Esophagus mucosa (tissue), 1 donor: ENCODE measurements at places on chromosomes 5 and 9.
A peak's percentile ranks its signal among the peaks of the same experiment; 100 is the strongest.

GRCh38 chr5:17019324-17019723 lies 83.2 kb upstream of the MYO10 start:
- ATAC-seq, result no peak

DNA sequence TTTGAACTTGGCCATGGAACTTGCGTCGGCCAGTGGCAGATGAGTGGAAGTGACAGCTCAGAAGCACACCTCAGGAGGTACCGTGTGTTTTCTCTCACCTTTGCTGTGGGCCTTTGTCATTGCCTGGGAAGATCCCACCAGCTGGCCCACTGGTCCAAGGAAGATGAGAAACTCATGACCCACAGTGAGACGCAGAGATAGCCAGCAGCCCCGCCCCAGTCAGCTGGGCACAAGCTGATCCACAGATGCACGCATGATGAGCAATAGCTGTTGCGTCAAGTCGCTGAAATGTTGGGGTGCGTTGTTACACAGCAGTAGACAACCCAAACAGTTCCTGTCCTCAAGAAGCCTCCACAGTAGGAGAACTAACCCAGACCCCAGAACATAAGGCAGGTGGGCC lies 30.8 kb upstream of the UNC5A start:
- no peak for ATAC-seq

DNA sequence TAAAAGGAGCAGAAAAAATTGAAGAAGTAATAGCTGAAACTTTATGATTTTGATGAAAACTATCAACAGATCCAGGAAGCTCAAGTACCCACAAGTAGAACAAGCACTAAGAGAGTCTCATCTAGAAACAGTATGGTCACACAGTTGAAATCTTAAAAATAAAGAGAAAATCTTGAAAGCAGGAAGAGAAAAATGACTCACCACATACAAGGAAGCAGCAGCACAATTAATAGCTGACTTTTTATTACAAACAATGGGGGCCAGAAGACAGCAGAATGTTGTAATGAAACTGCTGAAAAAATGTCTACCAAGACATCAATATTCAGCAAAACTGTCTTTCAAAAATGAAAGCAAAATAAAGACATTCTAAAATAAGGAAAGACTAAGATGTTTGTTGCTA lies 1108.3 kb upstream of the DMAC1 start:
- no peak for ATAC-seq

DNA sequence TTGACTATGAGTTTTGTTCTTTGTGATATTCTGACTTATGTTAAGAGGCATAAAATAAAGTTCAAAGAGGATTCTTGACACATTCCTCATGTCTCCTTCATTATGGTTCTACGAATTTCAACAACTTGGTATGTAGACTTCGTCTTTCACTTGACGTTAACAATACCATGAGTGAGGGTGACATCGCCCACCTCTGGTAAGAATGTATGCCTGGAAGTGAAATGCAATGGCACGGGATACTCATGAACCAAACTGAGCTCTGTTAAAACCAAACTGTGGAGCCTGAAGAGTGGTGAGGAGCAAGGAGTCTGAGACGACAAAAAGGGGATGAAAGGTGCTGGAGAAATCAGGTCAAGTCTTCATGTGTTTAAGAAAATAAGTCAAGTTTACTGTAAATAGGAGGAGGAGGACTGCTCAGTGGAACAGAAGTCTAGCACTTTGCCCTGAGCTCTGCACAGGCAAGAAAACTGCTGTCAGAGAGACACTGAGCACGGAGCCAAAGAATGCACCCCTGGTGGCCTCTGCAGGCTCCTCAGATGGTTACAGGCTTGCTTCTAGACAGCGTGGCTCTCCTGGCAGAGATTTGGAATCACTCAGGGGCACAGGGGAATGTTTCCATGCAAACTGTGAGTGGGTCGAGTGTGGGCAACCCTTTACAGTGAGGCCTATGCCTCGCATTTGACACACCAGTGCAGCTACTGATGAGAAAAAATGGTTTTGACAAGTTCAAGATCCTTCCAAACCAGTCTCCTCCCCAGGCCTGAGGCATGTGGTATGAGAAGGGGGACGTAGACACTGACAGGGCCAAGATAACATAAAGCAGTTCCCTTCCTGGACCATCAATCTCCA lies 470.1 kb downstream of the IRX1 start:
- no peak for ATAC-seq

- ATAC-seq, result no peak
These were observed 52.1 kb downstream of the PPARGC1B start for GRCh38 chr5:149782018-149782894.

GRCh38 chr5:7010591-7010990 lies 297.4 kb downstream of the TENT4A start:
- no peak for ATAC-seq

DNA sequence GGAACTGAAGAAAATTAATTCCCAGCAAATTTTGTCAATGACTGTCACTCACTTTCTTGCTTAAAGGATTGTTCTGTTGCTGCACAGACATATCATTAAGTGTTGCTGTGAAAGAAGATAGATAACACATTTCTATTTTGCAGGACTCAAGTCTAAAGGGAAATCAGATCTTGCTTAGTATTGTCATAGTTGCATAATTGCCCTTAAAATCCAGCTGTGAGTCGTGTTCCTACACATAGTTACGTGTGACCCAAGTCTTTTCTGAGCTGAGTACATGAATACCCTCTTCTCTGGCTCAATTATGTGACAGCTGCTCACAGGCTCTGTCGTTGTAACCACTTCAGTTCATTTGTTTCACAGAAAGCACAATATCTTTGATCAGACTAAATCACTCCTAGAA lies 390.8 kb downstream of the DTWD2 start:
- no peak for ATAC-seq

- no peak for ATAC-seq
These were observed 63.9 kb downstream of the TTC39B start for GRCh38 chr9:15243081-15243480.

DNA sequence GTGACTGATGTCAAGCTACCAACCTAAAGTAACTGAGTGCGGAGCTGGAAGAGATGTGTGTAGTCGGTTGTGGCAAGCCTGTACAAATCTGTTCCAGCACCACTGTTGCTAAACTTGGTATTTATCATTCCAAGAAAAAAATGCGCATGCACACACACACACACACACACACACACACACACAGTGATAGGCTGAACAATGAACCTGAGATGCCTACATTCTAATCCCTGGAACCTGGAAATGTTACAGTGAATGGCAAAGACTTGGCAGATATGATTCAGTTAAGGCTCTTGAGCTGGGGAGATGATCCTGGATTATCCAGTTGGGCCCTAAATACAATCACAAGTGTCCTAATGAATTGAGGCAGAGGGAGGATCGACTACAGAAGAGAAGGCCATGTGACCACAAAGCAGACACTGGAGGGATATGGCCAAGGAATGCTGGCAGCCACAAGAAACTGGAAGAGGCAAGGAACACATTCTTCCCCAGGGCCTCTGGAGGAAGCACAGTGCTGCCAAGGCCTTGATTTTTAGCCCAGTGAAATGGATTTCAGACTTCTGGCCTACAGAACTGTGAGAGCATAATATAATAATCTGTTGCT lies 49.7 kb upstream of the LHFPL2 start:
- ATAC-seq, result peak; percentile 68

DNA sequence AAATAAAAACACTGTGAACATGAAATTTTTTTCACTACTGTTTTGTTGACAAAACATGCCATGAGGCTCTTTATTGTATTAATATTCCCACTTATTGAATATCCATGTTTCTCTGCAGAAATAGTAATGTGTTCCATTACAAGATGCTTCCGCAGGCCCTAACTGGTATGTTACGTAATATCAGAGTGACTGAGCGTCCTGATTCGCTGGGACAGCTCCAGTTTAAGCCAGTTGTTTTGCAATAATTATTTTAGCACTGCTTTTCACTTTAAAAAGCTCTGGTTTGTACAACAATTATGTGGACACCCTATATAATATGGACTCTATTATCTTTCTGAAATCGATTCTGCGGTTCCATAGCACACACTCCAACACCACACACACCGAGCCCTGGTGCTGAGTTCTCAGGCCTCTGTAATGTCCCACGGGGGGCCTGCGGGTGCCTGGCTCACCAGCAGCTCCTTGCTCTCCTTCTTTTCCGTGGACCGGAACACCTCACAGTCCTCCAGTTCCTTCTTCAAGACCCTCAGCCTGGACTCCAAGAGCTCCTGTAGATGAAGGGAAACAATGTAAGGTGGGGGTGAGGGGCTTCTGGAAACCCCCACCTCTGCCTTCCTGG lies 1.8 kb downstream of the TRIM7 start:
- ATAC-seq, result no peak

DNA sequence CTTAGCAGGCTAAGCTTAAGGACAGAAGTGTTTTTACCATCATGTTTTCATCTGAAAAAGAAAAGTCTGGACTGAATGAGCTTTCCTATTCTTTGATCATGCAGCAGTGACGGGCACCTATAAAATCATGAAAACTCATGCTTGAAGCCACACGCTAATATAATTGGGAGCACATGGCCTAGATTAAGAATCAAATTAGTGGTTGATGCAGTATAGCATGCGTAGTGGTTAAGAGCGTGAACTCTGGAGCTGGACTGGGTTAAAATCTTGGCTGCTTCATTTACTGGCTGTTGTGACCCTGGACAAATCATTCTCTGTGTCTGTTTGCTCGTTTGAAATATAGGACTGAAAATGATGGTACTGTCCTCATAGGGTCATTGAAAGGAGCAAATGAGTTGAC lies 49.9 kb upstream of the IL13 start:
- no peak for ATAC-seq

GRCh38 chr5:176812269-176813259 lies 2.2 kb downstream of the UNC5A start:
- ATAC-seq, result no peak

DNA sequence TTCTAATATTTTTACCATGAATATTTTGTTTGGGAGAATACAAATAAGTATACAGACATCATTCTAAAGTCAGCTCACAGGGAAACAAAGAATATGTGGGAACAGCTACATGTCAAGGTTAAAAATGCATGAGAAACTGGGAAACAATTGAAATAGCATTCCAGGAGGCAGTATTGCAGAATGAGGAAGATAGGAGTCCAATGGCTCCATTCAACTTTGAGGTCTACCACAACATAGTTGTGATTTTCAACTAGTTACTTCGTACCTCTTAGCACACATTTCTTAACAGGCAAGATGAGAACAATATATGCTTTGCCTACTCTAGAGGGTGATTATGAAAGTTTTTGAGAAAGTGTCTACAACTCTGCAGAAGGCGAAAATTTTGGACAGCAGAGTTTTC lies 35.2 kb upstream of the CAST start:
- ATAC-seq, result no peak

DNA sequence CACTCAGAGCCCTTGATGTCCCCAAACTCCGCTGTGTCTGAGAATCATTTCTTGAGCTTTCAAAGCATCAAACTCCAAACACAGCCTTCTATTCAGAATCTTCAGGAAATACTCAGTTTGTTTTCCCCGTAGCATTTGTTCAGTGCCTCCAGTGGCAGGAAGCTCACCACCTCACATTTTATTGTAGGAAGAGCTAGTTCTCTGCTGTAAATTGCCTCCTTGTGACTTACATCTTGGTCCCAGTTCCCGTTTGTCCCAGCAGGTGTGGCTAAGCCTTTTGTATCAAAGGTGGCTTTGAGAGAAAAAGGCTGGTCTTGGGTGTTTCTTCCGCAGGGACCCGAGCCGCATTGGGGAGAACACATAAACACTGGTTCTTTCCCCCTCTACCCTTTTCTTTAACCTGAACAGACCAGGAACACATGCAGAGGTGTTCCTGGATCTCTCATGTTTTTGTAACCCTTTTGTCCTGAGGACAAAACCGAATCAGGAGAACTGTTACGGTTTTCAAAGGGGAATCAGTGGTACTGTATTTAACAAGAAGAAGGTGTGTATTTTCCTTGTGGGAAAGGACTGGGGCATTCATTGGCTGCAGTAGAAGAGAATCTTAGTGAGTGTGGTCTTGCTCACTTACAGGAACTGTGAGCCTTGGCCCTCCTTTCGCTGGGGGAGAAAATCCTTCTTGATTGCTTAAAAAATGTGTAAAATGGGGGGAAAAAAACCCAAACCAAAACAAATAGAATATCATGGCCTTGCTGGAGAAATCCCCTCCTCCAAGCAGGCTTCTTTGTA lies 1.9 kb downstream of the OSMR start:
- ATAC-seq, result no peak

DNA sequence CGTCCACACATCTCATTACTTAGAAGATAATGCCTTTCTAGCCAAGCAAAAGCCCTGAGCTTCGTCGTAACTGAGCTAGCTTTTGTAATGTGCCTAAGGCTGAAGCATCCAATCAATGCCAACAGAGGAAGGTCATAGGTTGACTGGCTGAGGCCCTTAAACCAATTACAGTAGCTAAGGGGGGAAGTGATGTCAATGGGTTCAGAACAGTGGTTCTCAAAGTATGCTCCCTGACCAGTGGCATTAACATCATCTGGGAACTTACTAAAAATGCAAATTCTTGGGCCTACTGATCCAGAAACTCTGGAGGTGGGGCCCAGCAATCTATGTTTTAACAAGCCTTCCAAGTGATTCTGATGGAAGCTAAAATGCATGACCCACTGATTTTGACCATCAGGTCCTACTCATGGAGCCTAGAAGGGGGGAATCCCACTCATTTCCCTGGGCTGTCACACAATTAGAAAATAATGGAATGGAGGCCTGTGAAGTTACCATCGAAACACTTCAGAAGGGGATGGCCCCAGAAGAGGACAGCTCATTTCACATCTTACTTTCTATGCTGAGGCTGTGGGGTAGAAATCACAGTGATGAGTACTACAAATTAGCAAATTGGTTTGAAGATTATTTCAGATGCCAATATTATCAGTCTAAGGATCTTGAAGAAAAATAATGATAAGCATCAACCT lies 4.8 kb upstream of the VLDLR start:
- no peak for ATAC-seq

DNA sequence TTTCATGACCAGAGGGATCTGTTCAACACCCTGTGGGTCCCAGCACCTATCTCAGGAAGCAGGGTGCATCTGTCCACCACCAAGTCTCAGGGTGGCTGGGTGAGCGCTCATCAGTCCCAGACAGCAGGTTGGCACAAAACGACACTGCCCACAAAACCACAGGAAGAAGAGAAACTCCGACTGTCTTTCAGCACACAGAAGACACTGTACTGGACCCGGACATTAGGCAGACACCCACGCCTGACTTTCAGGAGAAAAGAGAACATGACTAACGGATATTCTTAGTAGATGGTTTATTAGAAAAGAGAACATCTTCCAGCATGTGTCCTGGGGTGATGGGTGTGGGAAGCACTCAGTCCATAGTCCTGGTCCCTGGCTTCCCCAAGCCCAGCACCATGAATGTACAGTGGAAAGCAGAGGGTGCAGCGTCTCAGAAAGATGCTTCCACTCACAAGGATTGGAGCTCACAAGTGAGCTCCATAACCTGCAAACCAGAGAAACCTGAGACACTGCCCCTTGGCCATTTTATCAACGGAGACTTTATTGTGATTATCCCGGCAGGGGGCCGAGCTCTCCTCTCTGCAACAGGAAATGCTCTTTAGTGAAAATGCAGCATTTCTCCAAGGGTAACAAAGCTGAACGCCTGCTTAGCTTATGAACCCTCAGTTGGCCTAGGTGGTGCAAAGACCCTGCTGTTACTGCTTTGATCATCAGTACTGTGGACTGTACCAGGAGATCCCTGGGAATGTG lies 35.8 kb upstream of the LCP2 start:
- ATAC-seq, result no peak
